ENCODE measurements at places on chromosomes 11 and 22.

DNA sequence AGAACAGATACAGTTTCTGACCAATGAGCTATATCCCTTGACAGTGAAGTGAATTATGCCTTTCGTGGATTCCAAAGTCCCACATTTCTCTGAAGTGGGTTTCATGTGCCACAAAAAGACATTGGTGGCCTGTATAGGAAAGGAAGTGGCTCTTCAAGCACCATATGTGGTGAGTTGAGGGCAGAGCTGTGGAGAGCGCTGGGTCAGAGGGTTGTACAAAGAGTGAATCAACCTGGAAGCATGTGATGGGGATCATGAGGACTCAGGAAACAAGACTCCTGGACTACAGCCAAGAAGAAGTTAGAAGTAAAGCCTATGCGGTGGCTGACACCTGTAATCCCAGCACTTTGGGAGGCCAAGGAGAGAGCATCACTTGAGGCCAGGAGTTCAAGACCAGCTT, 579 bp upstream of the SLC5A4 start:
- DNase-seq, result no peak

GRCh38 chr22:44972363-44973083, 37.3 kb downstream of the PHF21B start:
- DNase-seq, result no peak

- DNase-seq, result peak; percentile 69
Observed at GRCh38 chr11:57647960-57648800, 1.5 kb downstream of the YPEL4 start.

GRCh38 chr11:45436118-45436517, 150.0 kb upstream of the SYT13 start:
- DNase-seq, result no peak

- DNase-seq, result no peak
Observed at GRCh38 chr11:92702037-92702804, 267.2 kb upstream of the MTNR1B start.

DNA sequence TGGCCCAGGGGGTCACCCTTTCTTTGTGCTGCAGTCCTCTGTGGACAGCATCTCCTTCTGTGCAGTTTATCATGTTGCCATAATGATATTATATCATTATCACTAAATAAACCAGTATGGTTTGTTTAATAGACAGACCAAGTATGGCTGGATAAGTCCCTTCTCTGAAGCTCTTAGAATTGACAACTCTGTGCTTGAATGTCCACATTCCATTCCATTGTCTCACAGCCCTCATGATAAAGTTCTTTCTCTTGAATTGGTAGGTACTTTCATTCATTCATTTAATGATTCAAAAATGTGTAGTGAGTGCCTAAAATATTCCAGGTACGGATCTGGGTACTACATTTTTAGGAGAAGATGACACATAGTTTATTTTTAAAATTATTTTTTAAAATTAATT, 7.8 kb downstream of the RPS6KA4 start:
- no peak for DNase-seq

DNA sequence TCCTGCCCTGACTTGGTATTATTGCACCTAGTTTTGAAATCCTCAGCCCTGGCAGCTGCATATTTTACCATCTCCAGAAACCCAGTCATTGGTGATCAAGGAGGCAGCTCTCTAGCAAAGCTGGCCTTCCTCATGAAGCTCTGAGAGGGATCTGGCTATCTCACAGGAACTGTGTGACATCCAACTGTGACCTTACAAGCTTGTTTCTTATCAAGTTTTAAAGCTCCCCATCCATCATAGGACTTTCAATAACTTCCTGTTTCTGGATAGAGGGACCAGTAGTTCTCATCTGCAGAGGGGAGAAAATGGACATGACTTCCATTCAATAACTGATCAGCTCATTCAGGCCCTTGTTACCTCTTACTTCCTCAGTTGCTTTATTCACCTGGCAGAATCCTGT, 18.2 kb downstream of the CALCA start:
- no peak for DNase-seq
